ENCODE measurements at places on chromosomes 2 and 18. TPM values are rescaled to one million over a fixed set of nuclear protein-coding genes. Genes with fewer than 3 reads are reported as not detected.

ANKRD30B gene
- total RNA-seq = 0.51 TPM

DNA sequence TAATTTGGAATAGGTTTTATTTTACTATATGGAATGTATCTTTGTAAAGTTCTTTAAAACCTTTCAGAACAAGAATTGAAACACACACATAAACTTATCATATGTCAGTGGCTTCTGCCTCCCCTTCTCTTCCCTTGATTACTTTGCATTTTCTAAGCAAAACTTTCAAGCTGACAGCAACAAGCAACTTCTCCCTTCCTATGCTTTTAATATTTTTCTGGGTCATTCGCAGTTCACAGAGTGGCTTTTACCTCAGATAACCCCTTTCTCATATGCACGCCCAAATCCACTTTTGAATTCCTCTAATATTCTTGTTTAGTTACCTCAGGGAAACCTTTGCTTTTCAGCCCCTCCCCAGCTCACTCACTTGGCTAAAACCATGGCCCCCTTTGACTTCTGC is 36.7 kb upstream of the CDC42EP3 start:
- DNase-seq = no peak

DNA sequence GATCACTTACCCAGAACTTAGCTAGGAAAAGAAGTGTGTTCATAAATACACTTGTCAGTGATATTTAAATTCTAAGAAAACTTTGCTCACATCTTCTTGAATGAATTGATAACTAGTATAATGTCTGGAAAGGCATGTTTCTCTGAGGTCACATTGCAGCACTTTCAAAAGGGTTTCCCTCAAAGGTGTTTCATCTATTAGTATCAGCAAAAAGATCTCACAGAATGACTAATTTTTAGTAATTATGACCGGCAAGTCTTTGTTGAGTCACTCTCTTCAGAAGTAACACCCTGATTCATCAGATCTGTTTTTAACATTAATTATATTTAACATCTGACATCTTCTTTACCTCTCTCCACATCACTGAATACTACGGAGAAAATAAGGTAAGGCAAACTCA is 222.3 kb downstream of the IKZF2 start:
- DNase-seq = no peak

DNA sequence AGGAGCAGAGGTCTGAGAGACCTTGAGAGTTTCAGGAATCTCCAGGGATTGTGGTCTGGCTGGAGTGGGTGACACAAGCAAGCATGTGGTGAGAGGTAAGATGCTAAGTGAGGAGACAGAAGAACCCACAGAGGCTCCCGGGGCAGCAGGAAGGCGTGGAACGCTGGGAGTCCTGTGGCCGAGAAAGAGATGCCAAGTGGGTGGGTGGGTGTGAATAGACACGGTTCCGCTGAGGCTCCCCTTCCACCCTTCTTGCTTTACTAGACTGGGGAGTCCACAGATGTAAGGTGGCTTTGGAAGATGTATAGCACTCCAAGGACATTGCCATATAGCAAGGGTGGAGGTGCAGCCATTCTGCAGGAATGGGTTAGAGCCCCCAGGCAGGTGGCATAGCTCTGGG is 4.2 kb downstream of the TEX51 start:
- no peak for DNase-seq

GRCh38 chr2:226868331-226869162 is 32.7 kb downstream of the RHBDD1 start:
- no peak for DNase-seq

WNT6 gene
- not detected for total RNA-seq

All from PC-3 (cell line).